ENCODE measurements at places on chromosomes 1 and 21. TPM values are rescaled to one million over a fixed set of nuclear protein-coding genes. Genes with fewer than 3 reads are reported as not detected.

DNA sequence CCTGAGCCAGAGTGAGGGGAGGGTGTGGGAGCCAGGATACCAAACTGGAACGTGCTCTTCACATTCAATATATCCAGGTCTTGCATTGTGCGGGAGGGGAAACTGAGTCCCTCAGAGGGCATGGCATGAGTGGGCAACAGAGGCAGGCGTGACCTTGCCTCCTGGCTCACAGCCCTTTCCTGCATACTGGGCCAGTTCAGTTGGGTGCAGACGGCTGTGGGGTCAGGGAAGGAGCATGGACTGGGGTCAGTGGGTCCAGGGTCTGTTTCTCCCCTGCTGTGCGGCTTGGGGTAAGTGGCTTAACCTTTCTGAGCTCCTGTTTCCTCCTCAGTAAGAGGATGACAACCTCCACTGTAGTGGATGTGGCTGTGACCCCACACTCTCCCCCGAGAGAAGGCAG is 16.6 kb downstream of the SERINC2 start:
- no peak for DNase-seq

- DNase-seq, result no peak
Observed at GRCh38 chr1:83673312-83673711, 325.6 kb downstream of the TTLL7 start.

The IL20 gene
- total RNA-seq, result 0.47 TPM

The TMCO2 gene
- total RNA-seq, result not detected

GRCh38 chr21:38170704-38171682 is 85.8 kb upstream of the KCNJ15 start:
- no peak for DNase-seq

GRCh38 chr1:106753066-106753465 is 303.4 kb upstream of the PRMT6 start:
- DNase-seq, result no peak

DNA sequence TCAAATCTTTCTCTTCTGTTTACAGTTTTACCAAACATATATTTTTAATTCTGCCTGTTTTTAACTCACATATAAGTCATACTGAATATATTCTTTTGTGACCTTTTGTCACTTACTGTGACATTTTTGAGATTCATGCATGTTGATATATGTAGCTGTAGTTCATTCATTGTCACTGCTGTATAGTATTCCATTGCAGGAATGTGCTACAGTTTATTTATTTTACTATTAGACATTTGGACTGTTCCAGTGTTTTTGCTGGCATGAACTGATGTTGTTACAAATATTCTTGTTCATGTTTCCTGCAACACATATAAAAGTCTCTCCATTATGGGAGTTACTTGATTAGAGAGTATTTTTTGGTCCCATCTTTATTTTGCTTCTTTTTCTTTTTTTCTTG is 174.9 kb downstream of the DHRS3 start:
- no peak for DNase-seq

GRCh38 chr1:115867216-115867615 is 26.3 kb upstream of the NHLH2 start:
- DNase-seq, result no peak

The CRNN gene
- total RNA-seq, result not detected

The CDC20 gene
- 4.2 TPM for total RNA-seq

The E2F2 gene
- 0.78 TPM for total RNA-seq

DNA sequence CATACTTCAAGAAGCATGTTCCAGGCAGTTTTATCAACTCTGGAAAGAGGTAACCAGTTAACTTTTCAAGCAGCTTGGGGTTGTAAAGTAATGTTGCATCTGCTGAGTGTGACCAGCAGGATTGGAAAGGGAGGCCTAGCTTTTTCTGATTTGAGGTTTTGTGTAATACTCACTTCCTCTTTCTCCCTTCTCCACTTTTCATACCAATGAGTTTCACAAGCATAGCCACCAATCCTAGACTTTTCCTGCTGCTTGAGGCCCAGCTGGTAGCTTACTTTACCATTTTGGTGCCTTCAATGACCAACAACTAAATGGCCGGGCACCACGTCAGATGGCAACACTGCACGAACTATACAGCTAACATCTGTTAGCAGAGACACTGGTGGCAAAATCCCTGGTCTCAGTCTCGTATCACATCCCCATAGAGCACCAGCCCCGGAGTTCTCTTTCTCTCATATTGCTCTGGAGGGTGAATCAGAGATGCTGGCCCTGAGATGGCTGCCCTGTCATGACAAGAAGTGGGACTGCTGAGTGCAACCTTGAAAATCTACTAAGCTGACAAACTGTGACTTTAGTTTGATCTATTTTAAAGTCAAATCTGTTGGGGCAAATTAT is 14.8 kb upstream of the GPR88 start:
- no peak for DNase-seq

The TMEM240 gene
- 18.1 TPM for total RNA-seq

- no peak for DNase-seq
Observed at GRCh38 chr1:212328248-212328647, 43.0 kb downstream of the PPP2R5A start.

- no peak for DNase-seq
Observed at GRCh38 chr1:192566657-192567056, 8.9 kb upstream of the RGS1 start.

GRCh38 chr1:246878551-246878950 is 53.2 kb downstream of the AHCTF1 start:
- DNase-seq, result no peak

GRCh38 chr1:65412984-65413375 is 7.5 kb upstream of the LEPR start:
- DNase-seq, result no peak

DNA sequence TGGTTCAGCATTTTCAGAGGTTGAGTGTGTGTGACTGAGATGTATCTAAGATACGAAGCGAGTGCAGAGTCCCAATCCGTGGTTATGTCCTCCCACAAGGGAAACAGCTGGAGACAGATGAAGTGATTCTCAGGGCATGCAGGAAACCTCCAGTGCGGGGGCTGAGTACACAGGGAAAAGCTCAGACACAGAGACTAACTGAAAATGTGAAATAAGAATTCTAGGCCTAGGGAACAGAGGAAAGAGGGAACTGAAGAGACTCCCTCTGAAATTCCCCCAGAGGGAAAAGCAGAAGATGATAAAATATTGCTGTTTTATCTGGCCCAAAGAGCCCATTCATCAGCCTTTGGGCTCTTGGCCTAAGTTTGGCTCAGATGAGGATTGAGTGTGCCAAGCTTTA is 116.8 kb downstream of the LRRC53 start:
- no peak for DNase-seq

DNA sequence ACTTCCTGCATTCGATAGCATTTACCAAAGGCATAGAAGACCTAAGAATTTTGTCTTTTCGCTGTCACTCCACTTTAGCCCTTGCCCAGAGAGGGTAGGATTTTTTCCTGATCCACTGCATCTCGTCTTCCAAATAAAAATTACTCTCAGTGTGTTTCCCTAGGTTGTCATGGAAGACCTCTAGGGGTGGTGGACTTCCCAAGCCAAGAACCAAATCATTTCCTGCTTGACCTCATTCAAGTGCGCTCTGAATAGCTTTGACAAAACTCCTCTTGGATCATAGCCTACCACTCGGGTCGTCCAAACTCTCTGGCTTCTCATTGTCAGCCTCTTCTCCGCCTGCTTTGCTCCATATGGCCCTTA is 431 bp upstream of the C1orf52 start:
- no peak for DNase-seq

DNA sequence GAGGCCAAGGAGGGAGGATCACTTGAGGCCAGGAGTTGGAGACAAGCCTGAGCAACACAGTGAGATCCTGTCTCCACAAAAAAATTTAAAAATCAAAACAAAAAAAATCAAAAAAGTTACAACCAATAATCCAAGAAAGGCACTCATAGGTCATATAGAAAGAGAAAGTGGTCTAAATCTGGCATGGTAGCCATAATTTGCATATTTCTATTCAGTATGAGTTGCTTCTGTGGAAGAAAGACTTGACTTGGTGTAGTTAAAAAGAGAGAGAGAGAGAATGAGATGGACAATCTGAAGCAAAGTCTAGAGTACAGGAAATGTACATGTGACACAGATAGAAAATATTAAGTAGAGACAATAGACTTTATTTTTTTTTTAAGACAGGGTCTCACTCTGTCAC is 22.5 kb downstream of the JMJD4 start:
- no peak for DNase-seq

GRCh38 chr1:101290119-101290921 is 53.5 kb downstream of the S1PR1 start:
- no peak for DNase-seq

DNA sequence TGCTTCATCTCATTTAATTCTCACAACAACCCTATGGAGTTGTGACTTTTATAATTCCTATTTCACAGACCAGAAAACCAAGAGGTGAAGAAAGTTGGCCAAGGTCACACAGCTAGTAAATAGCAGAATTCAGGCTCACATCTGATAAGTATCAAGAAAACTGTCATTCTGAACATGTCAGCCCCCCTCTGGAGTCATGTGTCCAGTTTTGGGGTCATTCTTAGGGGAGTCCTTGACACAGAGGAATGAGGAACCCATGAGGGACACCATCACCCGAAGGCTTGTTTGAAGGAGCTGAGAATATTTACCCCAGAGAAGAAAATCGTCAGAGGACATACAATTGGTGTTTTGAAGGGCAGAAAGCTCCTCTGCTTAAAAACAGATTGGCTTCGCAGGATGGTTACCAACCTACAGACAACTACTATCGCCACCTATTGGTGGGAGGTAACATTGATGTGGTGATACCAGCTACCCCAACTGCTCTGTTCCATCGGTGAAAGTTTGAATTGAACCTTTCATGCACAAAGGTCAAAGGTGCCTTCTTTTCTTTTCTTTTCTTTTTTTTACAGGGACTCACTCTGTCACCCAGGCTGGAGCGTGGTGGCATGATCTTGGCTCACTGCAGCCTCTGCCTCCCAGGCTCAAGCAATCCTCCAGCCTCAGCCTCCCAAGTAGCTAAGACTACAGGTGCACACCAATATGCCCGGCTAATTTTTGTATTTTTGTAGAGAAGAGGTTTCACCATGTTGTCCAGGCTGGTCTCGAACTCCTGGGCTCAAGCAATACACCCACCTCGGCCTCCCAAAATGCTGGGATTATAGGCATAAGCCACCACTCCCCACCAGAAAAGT is 31.3 kb downstream of the NCMAP start:
- no peak for DNase-seq

DNA sequence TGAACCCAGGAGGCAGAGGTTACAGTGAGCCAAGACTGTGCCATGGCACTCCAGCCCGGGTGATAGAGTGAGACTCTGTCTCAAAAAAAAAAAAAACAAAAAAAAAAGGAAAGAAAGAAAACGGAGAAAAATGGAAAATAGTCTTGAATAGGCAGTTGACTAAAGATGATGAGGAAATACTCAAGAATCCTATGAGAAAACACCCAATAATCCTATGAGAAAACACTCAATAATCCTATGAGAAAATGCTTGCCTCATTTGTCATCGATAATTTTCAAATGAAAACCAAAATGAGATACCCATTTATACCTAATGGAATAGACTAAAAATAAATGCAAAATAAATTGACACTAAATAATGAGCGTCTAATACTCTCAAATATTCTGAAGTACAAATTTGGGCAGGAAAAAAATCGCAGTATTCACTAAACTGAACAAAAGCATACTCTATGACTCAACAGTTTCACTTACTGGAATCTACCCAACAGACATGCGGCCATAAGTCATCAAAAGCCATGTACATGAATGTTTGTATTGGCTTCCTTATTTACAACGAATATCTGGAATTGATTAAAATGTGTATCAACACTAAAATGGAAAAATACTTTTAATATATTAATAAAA is 733.9 kb upstream of the CHRM3 start:
- no peak for DNase-seq

DNA sequence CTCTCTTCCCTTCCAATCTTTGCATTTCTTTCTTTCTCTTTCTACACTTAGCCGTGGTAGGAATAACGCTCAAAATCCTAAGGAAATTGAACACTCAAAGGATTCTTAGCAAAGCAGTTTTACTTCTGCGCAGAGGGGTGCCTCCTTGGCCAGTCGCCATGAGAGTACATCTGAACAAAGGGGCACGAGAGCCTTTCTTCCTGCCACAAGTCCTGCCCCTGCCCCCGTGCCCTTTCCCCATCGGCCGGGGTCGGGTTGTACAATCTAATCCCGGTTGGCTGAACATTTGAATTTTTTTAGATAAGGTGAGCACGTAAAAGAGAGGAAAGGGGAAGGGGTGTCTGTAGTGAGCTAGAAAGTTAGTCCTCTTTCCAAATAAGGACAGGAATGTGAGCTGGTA is 28.6 kb upstream of the COL6A1 start:
- DNase-seq, result no peak

The HTR1D gene
- total RNA-seq, result not detected

GRCh38 chr1:228742281-228742860 is 7.1 kb downstream of the RHOU start:
- no peak for DNase-seq

GRCh38 chr1:218330043-218330623 is 15.0 kb upstream of the TGFB2 start:
- DNase-seq, result no peak

- no peak for DNase-seq
Observed at GRCh38 chr1:176165573-176165972, 41.5 kb downstream of the COP1 start.

GRCh38 chr1:193633991-193634390 is 447.6 kb upstream of the B3GALT2 start:
- no peak for DNase-seq

DNA sequence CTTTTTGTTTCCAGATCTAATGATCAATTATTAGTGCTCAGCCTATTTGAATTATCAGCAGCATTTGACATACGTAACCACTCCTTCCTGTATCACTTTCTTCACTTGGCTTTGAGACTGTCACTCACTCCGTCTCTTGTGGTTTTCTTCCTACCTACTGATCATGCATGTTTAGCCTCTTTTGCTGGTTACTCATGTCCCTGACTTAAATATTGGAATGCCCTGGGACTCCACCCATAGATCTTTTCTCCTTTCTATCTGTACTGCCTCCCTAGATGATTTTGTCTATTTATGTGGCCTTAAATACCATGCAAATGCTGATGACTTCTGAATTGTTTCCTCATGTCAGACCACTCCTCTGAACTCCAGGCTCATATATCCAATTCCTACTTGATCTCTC is 57.7 kb upstream of the PDE4B start:
- DNase-seq, result no peak

- DNase-seq, result no peak
Observed at GRCh38 chr21:45341779-45342178, 54.1 kb upstream of the POFUT2 start.

Measured in occipital lobe (tissue), 3 donors.